ENCODE measurements at places on chromosomes 2 and 18.

DNA sequence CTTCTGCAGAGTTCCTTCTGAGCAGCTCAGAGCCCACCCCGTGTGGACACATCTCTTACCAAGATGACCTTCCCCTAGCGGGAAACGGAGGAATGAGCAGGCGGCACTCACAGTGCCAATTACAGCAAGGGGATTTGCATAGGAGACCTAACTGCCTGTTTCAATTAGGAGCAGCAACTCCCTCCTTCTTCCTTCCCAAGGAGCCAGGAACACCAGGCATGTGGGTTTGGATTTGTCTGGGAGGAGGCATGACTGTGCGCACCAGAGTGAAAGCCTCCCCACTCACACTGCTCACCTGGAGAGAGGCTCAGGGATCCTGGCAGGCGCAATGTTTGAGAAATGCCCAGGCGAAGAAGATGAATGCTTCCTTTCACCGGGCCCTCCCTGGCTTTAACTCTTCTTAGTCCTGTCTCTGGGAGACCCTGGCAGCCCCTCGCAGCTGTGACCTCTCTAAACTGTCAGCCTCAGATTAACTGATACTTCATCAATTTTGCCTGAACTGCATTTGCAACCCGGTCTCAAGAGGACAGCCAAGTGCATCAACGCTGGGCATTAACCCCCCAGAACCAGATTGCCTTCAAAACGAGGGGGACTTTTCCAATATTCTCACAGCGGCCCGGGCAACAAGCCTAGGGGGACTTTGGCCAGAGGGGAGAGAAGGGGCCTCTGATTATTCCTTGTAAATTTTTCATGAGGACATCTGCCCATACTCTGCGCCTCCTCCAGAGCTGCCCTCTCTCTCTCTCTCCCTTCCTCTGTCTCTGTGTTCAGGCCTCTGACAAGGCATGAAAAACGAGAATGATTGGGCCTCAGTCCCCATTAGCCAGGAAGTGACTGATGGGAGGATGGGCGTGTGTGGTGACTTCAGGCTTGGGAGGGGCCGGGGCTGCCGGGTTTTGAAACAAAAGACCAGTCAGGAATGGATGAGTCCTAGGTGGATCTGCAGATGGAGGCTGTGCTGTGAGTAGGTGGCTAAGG is 93.8 kb downstream of the CMPK2 start:
- DNase-seq: no peak

DNA sequence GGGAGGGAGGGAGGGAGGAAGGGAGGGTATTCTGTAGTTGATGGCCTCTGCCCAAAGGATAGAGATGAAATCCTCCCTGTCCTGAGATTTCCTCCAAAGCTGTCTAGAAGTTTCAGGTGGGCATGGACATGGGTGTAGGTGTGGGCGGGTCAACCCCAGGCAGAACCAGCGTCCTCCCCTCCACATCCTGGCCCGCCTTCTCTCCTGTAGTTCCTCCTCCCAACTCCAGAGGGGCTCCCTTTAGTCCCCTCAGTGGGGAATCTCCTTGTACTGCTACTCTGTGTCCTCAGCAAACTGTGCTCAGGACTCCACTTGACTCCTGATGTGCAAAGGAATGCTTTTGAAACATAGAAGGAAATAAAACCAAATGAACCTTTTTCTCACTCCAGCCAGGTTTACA is 88.1 kb downstream of the MRPS9 start:
- no peak for DNase-seq

GRCh38 chr2:54067851-54068375 is 47.5 kb upstream of the ACYP2 start:
- no peak for DNase-seq

DNA sequence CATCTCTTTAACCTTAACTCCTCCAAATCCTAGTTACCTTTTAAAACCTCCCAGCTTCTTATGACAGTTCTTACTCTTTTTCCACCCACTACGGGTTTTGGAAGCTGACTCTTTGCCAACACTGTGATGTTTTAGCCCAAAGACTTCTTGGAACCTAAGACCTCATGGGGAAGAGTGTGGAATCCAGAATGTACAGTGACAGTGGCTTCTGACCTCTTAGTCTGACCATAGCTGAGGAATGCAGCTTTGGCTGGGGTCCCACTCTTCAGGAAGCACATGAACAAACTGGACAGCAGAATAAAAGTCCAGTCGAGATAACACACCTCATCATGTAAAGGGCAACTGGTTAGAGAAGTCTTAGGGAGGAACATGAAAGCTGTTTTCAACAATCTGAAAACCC is 161.1 kb upstream of the PKDCC start:
- DNase-seq: no peak

DNA sequence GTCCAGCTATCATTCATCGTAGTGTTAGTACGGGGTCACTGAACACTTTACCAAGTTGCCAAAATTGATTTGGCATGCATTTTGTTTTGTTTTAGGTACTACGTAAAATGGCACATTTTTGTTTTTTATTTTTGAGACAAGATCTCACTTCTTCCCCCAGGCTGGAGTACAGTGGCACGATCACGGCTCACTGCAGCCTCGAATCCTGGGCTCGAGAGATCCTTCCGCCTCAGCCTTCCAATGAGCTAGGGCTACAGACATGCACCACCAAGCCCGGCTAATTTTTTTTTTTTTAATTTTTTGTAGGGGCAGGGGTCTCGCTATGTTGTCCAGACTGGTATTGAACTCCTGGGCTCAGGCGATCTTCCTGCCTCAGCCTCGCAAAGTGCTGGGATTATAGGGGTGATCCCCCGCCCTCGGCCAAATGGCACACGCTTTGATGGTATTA is 786 bp downstream of the TAF1B start:
- DNase-seq: no peak

DNA sequence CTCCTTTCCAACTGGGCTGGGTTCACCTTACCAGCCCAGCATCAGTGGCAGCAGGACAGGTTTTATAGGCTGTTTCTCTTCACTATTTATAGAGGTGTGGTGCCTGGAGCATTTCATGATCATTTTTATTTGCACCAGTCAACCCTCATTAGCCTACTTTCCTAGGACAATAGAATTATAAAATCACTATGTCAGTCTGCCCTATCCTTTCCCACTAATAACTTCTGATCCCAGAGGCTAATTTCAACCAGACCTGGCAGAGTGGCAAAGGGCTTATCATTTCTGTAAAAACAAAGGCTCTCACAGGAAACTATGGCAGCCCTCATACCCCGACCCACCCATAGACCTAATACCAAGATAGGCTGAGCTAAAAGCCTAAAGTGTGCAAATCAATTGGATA is 243.5 kb upstream of the TMEFF2 start:
- no peak for DNase-seq

GRCh38 chr2:239519089-239519920 is 118.5 kb upstream of the HDAC4 start:
- DNase-seq: peak; percentile 38

GRCh38 chr2:24513281-24514071 is 22.4 kb downstream of the NCOA1 start:
- no peak for DNase-seq

- no peak for DNase-seq
Measured at GRCh38 chr18:48371854-48372602, 37.2 kb downstream of the ZBTB7C start.

- DNase-seq: no peak
Measured at GRCh38 chr2:66571918-66572317, 137.0 kb downstream of the MEIS1 start.

DNA sequence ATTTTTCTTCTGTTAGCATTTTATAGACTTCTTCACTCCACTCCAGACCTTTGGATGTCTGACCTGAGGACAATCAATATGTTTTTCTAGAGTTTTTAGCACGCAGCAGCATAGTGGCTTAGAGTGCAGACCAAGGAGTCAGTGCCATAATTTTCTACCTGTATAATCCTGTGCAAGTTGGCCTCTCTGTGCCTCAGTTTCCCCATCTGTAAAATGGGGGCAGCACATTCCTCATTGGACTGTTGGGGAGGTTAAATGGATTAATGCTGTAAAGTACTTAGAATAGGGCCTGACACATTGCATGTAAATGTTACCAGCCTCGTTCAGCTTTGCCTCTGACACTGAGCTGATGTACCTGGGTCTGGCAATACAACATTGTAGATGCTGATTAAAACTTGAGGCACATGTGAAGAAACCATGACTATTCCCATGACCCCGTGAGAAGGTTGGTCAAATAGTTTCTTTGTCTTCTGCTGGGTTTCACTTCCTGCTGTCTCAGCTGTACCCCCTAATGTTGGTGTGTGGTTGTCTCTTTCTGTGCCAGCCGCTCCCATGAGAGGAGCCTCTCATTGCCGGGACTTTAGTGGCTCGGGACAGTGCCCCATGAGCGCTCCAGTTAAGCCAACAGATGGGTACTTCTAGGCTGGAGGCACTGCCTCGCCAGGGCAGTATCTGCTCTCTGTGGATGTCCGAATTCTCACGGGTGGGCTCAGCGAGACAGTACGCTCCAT is 125.3 kb downstream of the SH3RF3 start:
- DNase-seq: no peak

- no peak for DNase-seq
Measured at GRCh38 chr18:26545335-26546123, 2.8 kb downstream of the KCTD1 start.

GRCh38 chr18:77910347-77910746 is 660.7 kb downstream of the GALR1 start:
- DNase-seq: no peak

DNA sequence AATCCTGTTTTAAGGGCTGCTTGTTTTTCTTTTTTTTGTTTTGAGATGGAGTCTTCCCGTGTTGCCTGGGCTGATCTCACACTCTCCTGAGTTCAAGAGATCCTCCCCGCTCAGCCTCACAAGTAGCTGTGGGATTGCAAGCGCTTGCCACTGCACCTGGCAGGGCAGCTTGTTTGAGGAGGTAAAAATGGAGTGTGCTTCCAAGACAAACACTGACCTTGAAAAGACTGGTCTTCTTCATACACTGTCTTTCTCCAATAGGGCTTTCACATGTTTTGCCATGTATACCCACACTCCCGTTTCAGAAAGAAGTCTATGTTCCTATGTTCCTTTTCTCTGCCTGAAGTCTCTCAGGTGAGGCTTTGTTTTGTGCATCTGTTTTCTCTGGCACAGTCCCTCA is 32.6 kb upstream of the LDAH start:
- no peak for DNase-seq

GRCh38 chr2:64593035-64593655 is 60.6 kb downstream of the SERTAD2 start:
- DNase-seq: no peak

DNA sequence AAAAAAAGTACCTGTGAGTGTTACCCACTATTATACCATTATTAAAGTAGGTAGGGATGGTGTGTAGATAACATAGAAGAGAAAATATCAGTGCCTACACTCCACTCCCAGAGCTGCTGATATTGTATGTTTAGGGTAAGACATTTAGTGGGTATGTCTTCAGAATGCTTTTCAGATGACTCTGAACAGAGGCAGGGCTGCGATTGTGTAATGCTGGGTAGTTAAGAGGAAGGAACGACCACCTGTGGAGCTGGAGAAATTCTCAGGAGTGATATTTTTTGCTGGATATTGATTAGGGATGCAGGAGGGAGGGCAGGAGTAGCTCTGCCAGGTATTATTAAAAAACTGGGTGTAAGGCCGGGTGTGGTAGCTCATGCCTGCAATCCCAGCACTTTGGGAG is 2.8 kb downstream of the CNOT11 start:
- no peak for DNase-seq

- DNase-seq: no peak
Measured at GRCh38 chr2:10225291-10226037, 77.2 kb upstream of the HPCAL1 start.

DNA sequence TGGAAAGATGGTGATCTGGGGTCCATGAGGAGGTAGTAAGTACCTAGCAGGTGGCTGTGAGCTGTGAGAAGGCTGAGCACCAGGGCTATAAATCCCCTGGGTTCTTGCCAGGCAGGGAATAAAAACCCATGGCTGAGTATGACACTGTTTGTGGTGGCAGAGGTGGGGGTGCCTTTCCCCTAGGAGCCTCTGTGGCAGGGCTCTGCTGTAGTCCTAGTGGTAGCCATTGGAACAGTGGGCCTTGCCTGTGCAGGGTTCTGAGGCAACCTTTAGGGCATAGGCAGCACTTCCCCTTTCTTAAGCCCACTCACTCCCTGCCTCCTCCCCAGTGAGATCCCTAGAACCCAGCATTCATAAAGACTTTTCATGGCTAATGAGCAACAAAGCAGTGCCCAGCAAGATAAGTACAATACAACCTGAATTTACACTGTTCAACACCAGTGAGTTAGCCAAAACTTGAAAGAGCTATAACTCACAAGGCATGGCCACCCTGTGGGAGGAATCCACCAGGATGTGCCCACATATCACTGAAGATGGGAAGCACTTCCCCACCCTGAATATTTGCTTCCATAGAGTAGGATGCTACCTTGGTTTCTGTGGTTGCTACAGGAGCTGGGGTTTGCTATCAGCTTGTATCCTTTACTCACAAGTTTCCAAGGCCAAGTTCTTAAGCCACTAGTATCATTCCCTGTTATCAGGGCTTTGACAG is 100.9 kb upstream of the NEUROD1 start:
- no peak for DNase-seq

DNA sequence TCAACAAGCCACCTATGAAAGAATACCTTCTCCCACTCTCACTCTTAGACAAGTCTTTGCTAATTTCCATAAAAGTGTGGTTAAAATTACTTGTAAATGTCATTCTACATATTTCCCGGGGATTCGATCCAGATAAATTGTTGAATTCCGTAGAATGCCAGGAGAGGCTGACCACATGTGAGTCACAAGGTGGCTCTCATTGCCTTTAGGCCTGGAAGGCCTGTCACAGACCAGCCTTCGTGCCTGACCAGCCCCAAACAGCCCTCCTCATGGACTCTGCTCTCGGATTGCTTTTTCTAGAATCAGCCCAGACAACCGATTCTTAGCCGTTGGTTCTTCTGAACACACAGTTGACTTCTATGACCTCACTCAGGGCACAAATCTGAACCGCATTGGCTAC is 86.0 kb downstream of the RTN4 start:
- DNase-seq: no peak

GRCh38 chr18:23213200-23213599 is 77.9 kb downstream of the CABLES1 start:
- DNase-seq: no peak

- DNase-seq: no peak
Measured at GRCh38 chr2:132953771-132954170, 283.8 kb upstream of the LYPD1 start.

- DNase-seq: no peak
Measured at GRCh38 chr2:122704109-122704563, 948.7 kb downstream of the TSN start.

GRCh38 chr2:111054791-111055691 is 65.7 kb upstream of the BCL2L11 start:
- no peak for DNase-seq

- DNase-seq: no peak
Measured at GRCh38 chr2:161239326-161240109, 68.7 kb upstream of the PSMD14 start.

All from NT2/D1 (cell line).